ENCODE measurements at places on chromosomes 4 and X. TPM values are rescaled to one million over a fixed set of nuclear protein-coding genes. Genes with fewer than 3 reads are reported as not detected.
A peak's percentile ranks its signal among the peaks of the same experiment; 100 is the strongest.

Gene CFAP47
- not detected for polyA plus RNA-seq

Gene PABPC1L2A
- not detected for polyA plus RNA-seq

Gene PDGFC
- polyA plus RNA-seq, result 5.0 TPM

Gene SFRP2
- polyA plus RNA-seq, result not detected

Gene FATE1
- not detected for polyA plus RNA-seq

Gene PNMA6A
- polyA plus RNA-seq, result not detected

Gene FAM184B
- polyA plus RNA-seq, result not detected

Gene ZNF518B
- polyA plus RNA-seq, result 5.4 TPM

Gene HMX1
- not detected for polyA plus RNA-seq

DNA sequence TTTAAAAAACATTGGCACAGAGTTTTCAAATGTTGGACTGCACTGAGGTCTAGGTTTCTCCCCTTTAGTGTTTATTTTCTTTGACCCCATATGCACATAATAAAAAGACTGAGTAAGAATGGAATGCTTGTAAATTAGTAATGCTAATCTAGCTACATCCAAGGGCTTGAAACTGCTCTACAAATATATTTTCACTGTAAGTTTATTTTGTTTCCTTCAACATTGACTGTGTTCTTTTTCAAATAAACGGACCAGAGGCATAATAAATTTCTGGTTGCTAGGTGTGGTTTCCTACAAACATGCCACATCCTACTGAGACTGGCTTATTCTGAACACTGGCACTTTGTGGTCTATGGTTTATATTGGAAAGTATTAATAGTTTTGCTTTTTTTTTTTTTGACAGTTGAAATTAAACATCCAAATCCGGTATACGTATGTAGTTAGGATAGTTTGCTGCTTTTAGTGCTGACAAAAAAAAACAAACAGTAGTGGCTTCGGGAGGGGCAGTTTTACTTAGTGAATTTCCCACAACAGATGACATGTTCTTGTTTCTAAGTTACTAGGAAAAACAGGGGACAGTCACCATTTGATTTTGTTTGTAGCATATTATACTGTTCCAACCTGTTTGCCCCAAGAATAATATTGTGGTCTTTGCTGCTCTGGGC is 13.2 kb downstream of the CA5B start:
- no peaks in the 10 kb centered on the region for H3K36me3 ChIP-seq
- H3K4me1 ChIP-seq, result peaks cover 33% of the 10 kb centered on the region
- peak; percentile 2 for DNase-seq
- H3K27me3 ChIP-seq, result no peaks in the 10 kb centered on the region

GRCh38 chrX:84339507-84340364 is 151.7 kb upstream of the RPS6KA6 start:
- H3K27ac ChIP-seq, result peak overlapping the region; percentile 2
- H3K4me1 ChIP-seq, result peaks cover 3% of the 10 kb centered on the region
- H3K36me3 ChIP-seq, result no peaks in the 10 kb centered on the region
- H3K4me3 ChIP-seq, result no peak overlapping the region
- peak; percentile 4 for DNase-seq

GRCh38 chr4:24265989-24266388 is 318.4 kb downstream of the DHX15 start:
- no peak for DNase-seq
- no peak overlapping the region for H3K27ac ChIP-seq
- no peaks in the 10 kb centered on the region for H3K4me1 ChIP-seq
- H3K36me3 ChIP-seq, result no peaks in the 10 kb centered on the region

- H3K4me1 ChIP-seq, result no peaks in the 10 kb centered on the region
- H3K4me3 ChIP-seq, result no peak overlapping the region
- DNase-seq, result no peak
- peaks cover 98% of the 10 kb centered on the region for H3K27me3 ChIP-seq
- no peaks in the 10 kb centered on the region for H3K36me3 ChIP-seq
Measured at GRCh38 chr4:41873380-41874295, 61.6 kb upstream of the TMEM33 start.

- H3K27ac ChIP-seq, result no peak overlapping the region
- no peaks in the 10 kb centered on the region for H3K27me3 ChIP-seq
- no peak overlapping the region for H3K4me3 ChIP-seq
- no peaks in the 10 kb centered on the region for H3K36me3 ChIP-seq
- no peak for DNase-seq
- no peaks in the 10 kb centered on the region for H3K4me1 ChIP-seq
Measured at GRCh38 chr4:118910221-118910620, 21.6 kb downstream of the SYNPO2 start.

DNA sequence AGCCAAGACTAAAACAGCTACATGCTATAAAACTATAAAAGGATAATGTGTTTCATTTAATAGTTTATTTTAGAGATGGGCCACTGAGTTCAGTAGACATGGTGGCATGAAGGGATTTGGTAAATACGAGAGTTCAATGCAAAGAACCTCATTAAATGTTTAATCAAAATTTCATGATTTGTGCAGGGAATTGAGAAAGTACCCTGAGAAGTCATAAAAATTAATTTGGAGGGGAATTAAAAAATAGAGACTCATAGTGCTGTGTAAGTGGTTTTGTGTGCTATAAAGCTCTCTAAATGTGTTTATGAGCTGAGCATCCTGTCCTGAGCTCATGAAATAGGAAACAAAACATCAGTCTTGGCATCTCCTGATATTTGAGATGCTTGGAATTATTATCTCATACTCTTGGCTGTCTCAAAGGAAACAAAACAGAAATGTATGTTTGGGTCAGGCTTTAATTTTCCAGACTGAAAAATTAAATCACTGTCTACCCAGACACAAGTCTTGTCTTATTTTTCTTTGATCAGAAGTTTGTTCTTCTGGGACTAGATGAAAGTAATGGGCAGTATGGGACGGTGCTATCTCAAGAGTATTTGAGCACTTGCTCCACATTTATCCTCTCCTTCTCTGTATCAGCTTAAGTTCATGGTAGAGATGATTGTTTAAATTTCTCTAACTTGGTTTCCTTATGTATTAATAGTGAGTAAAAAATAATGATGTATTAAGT is 38.0 kb upstream of the EMCN start:
- no peaks in the 10 kb centered on the region for H3K27me3 ChIP-seq
- H3K27ac ChIP-seq, result no peak overlapping the region
- no peaks in the 10 kb centered on the region for H3K36me3 ChIP-seq
- H3K4me3 ChIP-seq, result no peak overlapping the region
- DNase-seq, result no peak

- no peaks in the 10 kb centered on the region for H3K4me1 ChIP-seq
- H3K27me3 ChIP-seq, result no peaks in the 10 kb centered on the region
- no peaks in the 10 kb centered on the region for H3K36me3 ChIP-seq
- DNase-seq, result no peak
- no peak overlapping the region for H3K27ac ChIP-seq
Measured at GRCh38 chr4:87192145-87192919, 28.1 kb downstream of the KLHL8 start.

DNA sequence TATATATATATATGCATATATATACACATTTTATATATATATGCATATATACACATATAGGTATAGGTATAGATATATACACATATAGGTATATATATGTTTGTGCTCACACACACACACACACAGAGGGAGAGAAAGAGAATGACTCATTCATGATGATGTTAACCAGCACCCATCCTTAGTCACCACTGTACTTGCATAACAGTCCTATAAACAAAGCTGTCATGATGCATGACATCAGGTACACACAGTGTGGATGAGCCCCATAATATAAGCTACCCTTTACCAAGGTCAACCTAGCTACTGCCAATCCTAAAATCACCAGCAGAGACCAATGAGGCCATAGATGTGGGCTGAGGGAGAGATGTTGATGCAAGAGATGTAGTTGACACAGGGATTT is 1408.0 kb downstream of the RAPGEF2 start:
- no peaks in the 10 kb centered on the region for H3K27me3 ChIP-seq
- DNase-seq, result no peak
- no peak overlapping the region for H3K27ac ChIP-seq
- H3K4me1 ChIP-seq, result no peaks in the 10 kb centered on the region
- H3K36me3 ChIP-seq, result no peaks in the 10 kb centered on the region

GRCh38 chrX:69616457-69617203 is 717 bp downstream of the EDA start:
- H3K27ac ChIP-seq, result no peak overlapping the region
- peaks cover 3% of the 10 kb centered on the region for H3K4me1 ChIP-seq
- peaks cover 34% of the 10 kb centered on the region for H3K27me3 ChIP-seq

GRCh38 chr4:68718447-68719074 is 48.1 kb upstream of the UGT2B15 start:
- H3K27ac ChIP-seq, result no peak overlapping the region
- H3K4me1 ChIP-seq, result no peaks in the 10 kb centered on the region
- H3K4me3 ChIP-seq, result no peak overlapping the region
- H3K36me3 ChIP-seq, result no peaks in the 10 kb centered on the region
- DNase-seq, result no peak

DNA sequence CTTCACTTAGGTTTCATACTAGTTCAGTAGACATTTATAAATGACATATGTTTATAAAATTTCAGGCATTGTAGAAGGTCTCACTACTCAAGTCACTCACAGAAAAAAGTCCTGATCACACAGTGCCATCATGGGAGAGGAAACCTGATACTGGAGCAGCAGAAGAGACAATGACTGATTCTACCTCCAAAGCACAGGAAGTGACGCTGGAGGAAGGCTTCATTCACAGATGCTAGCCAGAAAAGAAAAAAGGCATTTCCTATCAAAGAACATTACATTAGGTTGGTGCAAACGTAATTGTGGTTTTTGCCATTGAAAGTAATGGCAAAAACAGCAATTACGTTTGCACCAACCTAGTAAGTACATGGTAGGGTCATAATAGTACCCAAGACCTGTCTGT is 79.5 kb downstream of the RASGEF1B start:
- H3K27ac ChIP-seq, result no peak overlapping the region
- H3K4me1 ChIP-seq, result peaks cover 21% of the 10 kb centered on the region
- H3K27me3 ChIP-seq, result no peaks in the 10 kb centered on the region
- no peak overlapping the region for H3K4me3 ChIP-seq
- no peaks in the 10 kb centered on the region for H3K36me3 ChIP-seq

GRCh38 chrX:7815166-7815805 is 27.7 kb upstream of the VCX start:
- no peaks in the 10 kb centered on the region for H3K36me3 ChIP-seq
- H3K27me3 ChIP-seq, result no peaks in the 10 kb centered on the region
- DNase-seq, result no peak
- H3K4me3 ChIP-seq, result no peak overlapping the region
- no peak overlapping the region for H3K27ac ChIP-seq

- H3K36me3 ChIP-seq, result no peaks in the 10 kb centered on the region
- no peak overlapping the region for H3K27ac ChIP-seq
- DNase-seq, result no peak
- no peaks in the 10 kb centered on the region for H3K27me3 ChIP-seq
- H3K4me1 ChIP-seq, result peaks cover 19% of the 10 kb centered on the region
Measured at GRCh38 chr4:174278467-174278866, 5.0 kb downstream of the FBXO8 start.

DNA sequence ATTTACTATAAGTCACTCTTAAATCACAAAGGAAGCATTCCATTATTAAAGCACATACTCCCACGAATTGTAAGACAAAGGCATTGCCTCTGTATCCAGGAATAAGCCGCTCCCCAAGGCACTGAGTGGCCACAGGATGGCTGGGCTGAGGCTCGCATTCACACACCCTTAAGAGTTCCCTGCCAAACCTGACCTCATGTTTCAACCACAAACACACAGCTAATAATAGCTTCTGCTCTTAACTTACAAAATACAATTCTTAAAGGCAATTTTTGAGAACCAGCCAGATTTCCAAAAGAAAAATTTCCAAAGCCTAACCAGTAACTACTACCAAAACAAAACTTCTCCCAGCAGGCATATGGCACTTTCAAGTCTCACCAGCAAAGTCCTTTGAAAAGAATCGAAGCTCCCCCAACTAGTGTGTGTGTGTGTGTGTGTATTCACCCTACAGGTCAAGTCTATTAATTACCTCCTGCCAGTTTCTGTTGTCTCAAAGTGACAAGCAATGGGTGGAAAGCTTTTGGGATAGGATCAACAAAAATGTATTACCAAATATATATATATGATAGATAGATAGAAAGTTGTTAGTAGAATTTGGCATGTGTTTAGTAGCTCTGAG is 36.0 kb downstream of the ARHGAP6 start:
- H3K36me3 ChIP-seq, result no peaks in the 10 kb centered on the region
- DNase-seq, result no peak
- no peak overlapping the region for H3K4me3 ChIP-seq
- H3K4me1 ChIP-seq, result no peaks in the 10 kb centered on the region
- no peaks in the 10 kb centered on the region for H3K27me3 ChIP-seq
- no peak overlapping the region for H3K27ac ChIP-seq

DNA sequence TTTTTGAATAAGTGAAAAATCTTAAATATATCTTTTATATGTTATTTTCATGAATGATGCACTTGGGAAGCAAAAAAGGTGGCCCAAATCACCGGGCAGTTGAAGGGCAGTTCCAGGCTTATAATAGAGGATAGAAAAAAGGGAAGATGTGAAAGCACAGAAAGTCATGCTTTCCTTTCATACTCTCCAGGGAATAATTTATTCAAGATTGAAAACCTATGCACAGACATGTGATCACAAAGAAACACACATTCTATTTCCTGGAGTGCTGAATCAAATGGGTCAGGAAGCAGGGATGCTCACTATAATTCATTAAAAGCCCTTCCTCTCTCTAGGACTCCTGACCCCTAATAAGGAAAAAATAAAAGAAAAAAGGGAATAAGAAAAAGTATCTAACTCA is 66.1 kb upstream of the USP38 start:
- H3K4me3 ChIP-seq, result no peak overlapping the region
- no peak for DNase-seq
- no peak overlapping the region for H3K27ac ChIP-seq
- H3K36me3 ChIP-seq, result no peaks in the 10 kb centered on the region
- H3K4me1 ChIP-seq, result no peaks in the 10 kb centered on the region
- H3K27me3 ChIP-seq, result no peaks in the 10 kb centered on the region

DNA sequence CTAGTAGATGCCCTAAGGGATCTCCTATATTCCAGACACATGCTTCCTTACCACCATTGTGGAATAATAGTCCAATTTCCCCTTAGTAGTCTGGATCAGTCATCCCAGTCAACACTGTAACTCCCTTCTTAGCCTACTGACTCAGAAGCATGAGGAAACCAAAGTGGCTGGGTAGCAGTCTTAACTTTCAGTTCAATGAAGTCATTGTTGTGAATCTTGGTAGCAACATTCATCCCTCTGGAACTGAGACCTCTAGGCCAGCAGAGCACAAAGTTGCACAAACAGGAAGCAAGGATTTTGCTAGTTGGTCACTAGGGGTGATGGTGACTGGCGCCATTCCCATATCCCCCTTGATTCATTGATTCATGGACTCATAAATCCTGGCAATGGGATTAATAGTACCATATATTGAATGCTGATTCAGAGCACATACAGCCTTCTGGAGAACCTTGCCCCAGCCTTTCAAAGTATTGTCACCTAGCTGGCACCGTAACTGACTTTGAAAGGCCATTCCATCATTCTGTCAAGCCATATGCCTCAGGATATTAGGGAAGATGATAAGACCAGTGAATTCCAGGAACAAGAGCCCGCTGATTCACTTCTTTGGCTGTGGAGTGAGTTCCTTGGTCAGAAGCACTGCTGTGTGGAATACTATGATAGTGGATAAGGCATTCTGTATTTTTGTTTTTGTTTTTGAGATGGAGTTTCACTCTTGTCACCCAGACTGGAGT is 19.7 kb upstream of the GPAT3 start:
- no peaks in the 10 kb centered on the region for H3K36me3 ChIP-seq
- no peak overlapping the region for H3K27ac ChIP-seq
- H3K27me3 ChIP-seq, result no peaks in the 10 kb centered on the region
- no peak for DNase-seq
- H3K4me3 ChIP-seq, result no peak overlapping the region

- no peak overlapping the region for H3K27ac ChIP-seq
- no peak overlapping the region for H3K4me3 ChIP-seq
- peaks cover 16% of the 10 kb centered on the region for H3K4me1 ChIP-seq
- DNase-seq, result no peak
- H3K27me3 ChIP-seq, result no peaks in the 10 kb centered on the region
Measured at GRCh38 chr4:85708468-85708867, 233.5 kb downstream of the ARHGAP24 start.

- no peaks in the 10 kb centered on the region for H3K27me3 ChIP-seq
- peaks cover 90% of the 10 kb centered on the region for H3K36me3 ChIP-seq
- DNase-seq, result no peak
Measured at GRCh38 chr4:2647403-2648158, 108.6 kb downstream of the TNIP2 start.

Measured in CD14-positive monocyte (primary cell).